ENCODE measurements at places on chromosomes 2 and 18.

DNA sequence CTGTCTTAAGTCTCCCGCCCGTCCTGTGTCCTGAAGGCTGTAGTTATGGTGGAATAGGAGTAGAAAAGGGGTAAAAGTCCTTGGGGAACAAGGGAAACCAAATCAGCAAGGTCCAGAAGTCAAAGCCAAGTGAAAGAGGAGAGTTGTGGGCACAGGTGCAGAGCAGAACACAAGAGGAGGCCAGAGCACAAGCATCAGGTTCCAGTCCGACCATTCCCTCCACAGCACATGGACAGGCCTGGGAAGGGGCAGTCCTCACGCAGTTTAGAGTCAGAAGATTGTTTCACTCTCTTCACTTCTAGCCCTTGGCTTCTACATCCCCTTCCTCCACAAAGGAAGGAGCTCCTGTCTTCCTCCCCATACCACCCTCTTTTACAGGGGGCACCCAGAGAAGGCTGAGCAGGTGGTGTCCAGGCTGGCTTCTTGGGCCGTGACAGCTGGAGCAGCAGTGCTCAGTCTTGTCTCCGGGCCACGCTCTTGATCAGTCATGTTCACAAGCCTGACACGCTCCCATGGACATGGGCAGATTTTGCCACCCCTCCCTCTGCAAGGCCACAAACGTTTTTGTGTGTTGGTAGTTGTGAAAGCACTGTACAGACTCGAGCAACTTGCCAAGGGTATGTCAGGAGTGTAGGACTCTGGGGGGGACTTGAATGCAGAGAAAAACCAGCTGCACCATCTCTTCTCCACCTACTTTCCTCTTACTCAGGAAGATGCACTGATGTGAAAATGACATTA is 138.5 kb upstream of the DAPL1 start:
- no peak for DNase-seq

DNA sequence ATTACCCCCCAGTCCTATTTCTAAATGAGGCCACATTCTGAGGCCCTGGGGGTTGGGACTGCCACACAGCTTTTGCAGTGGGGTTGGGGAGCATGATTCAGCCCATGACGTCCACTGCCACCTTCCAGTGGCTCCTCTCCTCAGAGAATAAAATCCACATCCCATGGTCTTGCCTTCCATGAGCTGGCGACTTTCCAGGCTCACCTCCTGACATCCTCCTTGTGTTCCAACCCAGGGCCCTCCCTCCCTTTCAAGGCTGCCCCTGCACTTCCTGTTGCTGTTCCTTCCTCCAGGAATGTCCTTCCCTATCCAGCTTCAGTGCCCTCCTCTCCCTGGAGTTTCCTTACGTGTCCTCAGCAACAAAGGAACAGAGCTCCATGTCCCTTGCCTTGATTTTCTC is 187.3 kb upstream of the ID2 start:
- no peak for DNase-seq

- no peak for DNase-seq
Observed at GRCh38 chr18:46720521-46720920, 36.3 kb downstream of the ST8SIA5 start.

- DNase-seq: no peak
Observed at GRCh38 chr18:37445368-37445767, 120.2 kb downstream of the CELF4 start.

- DNase-seq: no peak
Observed at GRCh38 chr2:174326161-174327020, 8.4 kb upstream of the SP9 start.

GRCh38 chr18:59939127-59939526 is 39.3 kb downstream of the PMAIP1 start:
- DNase-seq: no peak

- DNase-seq: peak; percentile 81
Observed at GRCh38 chr2:181656450-181657291, at the start of gene CERKL. TSS of gene CERKL (minus strand) at chr2:181657105. CDS start at chr2:181657006, 99 bp downstream.

DNA sequence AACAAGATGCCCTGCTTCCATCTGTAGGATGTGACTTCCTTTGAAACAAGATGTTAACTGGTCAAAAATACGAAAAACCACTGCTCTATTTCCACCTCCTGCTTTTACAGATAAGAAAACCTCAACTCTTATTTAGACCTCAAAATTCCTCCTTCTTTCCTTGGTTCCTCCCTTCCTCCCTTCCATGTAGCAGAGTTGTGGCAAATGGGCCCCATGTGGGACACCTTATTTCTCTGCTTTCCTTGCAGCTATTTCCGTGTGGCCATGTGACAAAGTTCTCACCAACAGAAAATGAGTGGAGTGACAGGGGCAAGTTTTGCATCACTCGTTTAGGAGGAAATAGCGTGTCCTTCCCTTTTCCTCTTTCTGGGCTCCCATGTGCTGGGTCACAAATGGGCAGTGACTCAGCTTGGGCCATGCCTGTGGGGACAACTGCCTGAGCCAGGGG is 69.4 kb upstream of the SMAD2 start:
- no peak for DNase-seq

DNA sequence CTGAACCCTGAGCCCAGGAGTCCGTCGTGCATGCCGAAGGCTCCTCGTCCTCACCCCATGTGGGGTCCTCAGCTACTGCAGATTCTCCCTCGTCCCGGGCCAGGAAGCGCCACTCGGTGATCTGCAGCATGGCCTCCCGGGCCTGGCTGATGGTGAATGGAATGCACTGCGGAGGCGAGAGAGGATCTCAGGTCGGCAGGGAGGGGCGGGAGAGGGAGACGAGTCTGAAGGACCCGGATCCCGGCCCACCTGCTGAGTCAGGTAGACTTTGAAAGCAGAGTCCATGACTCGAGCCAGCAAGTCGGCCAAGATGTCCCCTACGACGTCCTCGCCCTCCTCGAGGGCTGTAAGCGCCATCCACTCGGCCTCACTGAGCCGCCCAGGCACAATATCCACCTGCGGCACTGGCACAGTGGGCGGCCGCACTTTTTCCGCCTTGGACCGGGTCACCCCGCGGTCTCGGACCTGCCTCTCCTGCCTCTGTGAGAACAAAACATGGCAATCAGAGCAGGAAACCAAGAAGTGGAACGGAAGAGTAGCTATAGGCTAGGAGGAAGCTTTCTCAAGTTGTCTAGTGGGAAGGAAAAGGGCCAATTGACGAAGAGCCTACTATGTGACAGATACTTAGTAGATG is 5.5 kb downstream of the C2orf81 start:
- no peak for DNase-seq

All from NCI-H1694 (cell line).